Osteoblast (primary cell): ENCODE measurements at places on chromosomes 2 and 18. TPM values are rescaled to one million over a fixed set of nuclear protein-coding genes. Genes with fewer than 3 reads are reported as not detected.

The CD8A gene
- total RNA-seq: not detected in 2 replicates

The GPR35 gene
- total RNA-seq: 1.1 and 1.5 TPM in 2 replicates

The EMX1 gene
- not detected in 2 replicates for total RNA-seq

DNA sequence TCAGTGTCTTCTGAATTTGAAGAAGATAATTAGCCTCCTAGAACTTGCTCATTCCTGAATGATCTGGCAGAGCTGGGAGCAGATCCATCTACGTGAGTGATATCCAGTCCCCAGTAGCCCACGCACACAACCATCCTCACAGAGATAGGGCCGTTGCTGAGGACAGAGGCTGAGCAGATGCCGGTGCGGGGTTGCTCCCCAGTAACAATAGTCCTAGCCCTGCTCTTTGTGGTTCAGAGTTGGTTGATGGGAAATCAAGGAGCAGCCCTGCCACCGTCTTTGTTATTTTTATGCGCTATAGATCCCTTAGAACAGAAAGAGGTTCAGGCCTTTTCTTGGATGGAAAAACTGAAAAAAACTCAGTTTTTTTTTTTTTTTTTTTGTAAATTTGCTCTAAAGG is 69.3 kb downstream of the VWA3B start:
- DNase-seq: peak; percentile 23
- H3K36me3 ChIP-seq: no peaks in the 10 kb centered on the region
- H3K4me1 ChIP-seq: peaks cover 5% of the 10 kb centered on the region
- no peak overlapping the region for H3K27ac ChIP-seq
- H3K4me3 ChIP-seq: no peak overlapping the region

DNA sequence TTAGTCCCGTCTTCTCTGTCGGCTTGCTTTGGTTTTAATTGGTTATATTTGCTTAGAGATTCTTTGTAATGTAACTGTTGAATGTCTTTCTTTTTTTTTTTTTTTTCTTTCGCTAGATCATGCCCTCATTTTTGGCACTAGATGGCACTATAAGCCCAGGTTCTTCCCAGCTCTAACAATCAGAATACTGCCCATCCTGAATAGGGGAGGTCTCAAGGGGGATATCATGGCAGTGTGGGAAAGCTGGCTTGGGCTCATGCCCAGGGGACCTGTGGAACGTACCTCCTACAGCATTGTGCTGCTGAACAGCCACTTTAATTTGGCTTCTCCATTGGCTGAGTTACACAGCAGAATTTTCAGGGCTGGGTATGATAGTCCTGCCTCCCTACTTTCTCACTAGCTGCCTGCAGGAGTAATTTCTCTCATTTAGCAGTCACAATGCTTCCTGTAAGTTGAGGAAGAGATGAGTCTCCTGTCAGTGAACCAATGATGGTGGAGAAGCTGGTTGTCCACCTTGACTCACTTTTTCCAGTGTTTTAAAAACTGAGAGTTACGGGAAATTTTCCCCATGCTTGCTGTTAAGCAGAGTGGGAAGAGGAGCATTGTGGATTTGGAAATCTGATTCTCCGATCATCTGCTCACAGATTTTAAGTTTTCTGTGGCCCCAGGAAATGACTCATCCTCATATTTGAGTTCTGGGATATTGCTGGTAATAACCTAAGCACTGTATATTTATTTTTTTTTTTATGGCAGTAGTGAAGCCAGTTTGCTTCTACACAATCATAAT is 47.2 kb downstream of the RAD51AP2 start:
- H3K4me3 ChIP-seq: peak overlapping the region; percentile 22
- H3K27ac ChIP-seq: peak overlapping the region; percentile 30
- no peaks in the 10 kb centered on the region for H3K27me3 ChIP-seq
- no peaks in the 10 kb centered on the region for H3K4me1 ChIP-seq
- H3K36me3 ChIP-seq: no peaks in the 10 kb centered on the region
- DNase-seq: peak; percentile 0

DNA sequence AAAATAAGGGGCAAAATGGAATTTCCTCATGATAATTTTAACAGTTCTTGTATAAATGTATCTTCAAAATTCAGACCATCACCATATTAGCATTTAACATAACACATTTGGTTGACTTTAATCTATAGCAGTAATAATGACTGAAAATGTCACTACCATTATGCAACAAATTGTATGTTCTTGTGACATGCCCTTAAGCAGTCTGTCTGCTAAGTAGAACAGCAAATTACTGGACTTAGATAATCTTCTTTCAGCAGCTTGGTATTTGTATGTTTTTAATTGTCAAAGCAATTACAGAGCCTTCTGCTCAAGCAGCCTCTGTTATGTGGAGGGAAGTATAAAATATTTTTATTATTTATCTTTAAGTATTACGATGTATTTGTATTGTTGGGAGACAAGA is 214.3 kb upstream of the NXPH2 start:
- no peak overlapping the region for H3K27ac ChIP-seq
- no peaks in the 10 kb centered on the region for H3K4me1 ChIP-seq
- H3K27me3 ChIP-seq: no peaks in the 10 kb centered on the region
- H3K36me3 ChIP-seq: no peaks in the 10 kb centered on the region
- no peak for DNase-seq

- peaks cover 4% of the 10 kb centered on the region for H3K27me3 ChIP-seq
- DNase-seq: no peak
- no peaks in the 10 kb centered on the region for H3K4me1 ChIP-seq
Measured at GRCh38 chr2:86350751-86351150, 13.3 kb upstream of the REEP1 start.
